ENCODE measurements at places on chromosomes 5 and 9.

DNA sequence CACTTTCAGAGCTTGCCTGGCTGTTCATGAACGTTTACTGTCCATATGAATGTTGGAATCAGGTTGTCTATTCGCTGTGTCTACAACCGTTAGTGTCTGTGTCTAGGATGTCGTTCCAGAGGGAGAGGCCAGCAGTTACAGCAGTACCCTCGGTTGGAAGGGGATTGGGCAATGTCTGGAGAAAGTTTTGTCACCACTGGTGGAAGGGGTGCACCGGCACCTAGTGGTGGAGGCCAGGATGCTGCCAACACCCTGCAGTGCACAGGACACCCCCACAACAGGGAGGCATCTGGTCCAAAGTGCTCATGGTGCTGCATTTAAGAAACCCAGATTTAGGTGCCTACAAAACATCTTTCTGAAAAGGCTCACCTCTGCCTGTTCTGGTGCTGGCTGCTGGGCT, 220.7 kb downstream of the FANCC start:
- DNase-seq = no peak

DNA sequence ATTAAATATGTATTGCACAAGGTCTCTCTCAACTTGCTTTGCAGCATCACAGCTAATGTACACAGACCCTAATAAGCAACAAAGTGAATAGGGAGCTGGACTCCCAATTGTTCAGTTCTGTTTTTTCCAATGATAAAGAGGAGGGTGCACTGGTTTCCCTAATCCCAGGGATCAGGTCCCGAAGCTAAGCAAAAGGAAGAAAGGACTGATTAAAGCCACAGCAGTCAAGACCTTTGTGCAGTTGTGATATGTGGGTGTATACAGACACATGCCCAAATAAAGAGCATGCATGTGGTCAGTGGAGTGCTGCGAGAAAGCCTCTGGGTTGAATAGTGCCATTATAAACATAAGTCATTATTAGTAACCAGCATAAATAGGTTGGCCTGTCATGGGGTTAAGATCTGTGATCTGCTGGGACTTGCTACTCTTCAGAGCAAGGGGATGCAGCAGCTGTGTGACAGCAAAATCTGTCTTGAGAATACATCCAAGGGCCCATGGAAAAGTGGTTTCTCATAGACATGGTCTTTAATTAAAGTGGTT, 1863.1 kb upstream of the WWC1 start:
- DNase-seq = no peak

- DNase-seq = no peak
Observed at GRCh38 chr5:151737431-151737830, 21.0 kb downstream of the ATOX1 start.

DNA sequence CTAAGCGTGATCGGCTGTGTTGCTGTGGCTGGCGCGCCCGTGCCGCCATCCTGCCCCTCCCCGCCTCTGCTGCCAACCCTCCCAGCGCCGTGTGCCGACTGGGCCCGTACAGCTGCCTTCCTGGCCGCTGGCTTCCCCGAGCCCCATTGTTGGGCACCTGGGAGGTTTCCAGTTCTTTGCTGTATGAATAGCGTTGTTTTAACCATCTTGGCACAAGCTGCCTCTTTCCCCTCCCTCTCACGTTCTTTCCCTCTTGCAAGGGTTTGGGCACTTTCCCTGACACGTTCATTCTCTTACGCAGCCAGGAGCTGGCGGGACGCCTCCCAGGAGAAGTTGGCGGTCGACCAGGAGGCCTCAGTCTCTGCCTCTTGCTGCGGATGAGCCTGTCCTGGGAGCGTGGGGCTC, 43.1 kb upstream of the RXRA start:
- peak; percentile 40 for DNase-seq

- no peak for DNase-seq
Observed at GRCh38 chr9:97307091-97307490, 368 bp upstream of the CCDC180 start.

GRCh38 chr9:131417264-131418142, 23.6 kb downstream of the PRRC2B start:
- DNase-seq = no peak

- DNase-seq = no peak
Observed at GRCh38 chr5:159779481-159779880, 136.8 kb upstream of the ADRA1B start.

- no peak for DNase-seq
Observed at GRCh38 chr9:81489046-81489445, 200.3 kb downstream of the TLE1 start.

Measured in keratinocyte (primary cell).